Activated naive CD4-positive, alpha-beta T cell treated with anti-CD3 and anti-CD28 coated beads, Interleukin-2, amount 50 U/mL, for 16 hours (primary cell): ENCODE measurements at places on chromosomes 11 and 22.

DNA sequence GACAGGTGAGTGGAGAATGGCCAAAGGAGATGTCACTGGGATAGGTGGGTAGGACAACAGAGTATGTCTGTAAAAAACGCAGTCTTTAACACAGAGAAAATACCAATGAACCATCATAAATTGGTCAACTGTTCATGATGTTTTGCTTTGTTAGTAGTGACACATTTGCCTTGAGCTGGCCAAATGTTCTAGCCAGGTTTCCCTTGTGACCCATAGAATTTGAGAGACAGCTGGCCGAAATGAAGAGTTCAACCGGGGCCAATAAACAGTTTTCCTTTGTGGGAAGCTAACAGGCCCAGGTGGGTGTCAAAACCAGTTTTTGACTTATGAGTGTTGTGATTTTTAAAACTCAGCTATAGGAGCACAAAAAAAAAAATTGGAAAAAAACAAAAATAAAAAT, 116.6 kb upstream of the BID start:
- no peak for DNase-seq

GRCh38 chr22:46764140-46764680, 1.8 kb downstream of the TBC1D22A start:
- no peak for DNase-seq

GRCh38 chr11:11975201-11976092, 33.0 kb downstream of the DKK3 start:
- DNase-seq = no peak

- no peak for DNase-seq
Measured at GRCh38 chr11:111395749-111396148, 16.7 kb upstream of the POU2AF1 start.

- no peak for DNase-seq
Measured at GRCh38 chr22:33684087-33684486, 236.2 kb downstream of the LARGE1 start.

- DNase-seq = no peak
Measured at GRCh38 chr11:61994981-61995380, 27.5 kb upstream of the FTH1 start.

GRCh38 chr11:129225190-129225589, 33.1 kb upstream of the ARHGAP32 start:
- DNase-seq = no peak

DNA sequence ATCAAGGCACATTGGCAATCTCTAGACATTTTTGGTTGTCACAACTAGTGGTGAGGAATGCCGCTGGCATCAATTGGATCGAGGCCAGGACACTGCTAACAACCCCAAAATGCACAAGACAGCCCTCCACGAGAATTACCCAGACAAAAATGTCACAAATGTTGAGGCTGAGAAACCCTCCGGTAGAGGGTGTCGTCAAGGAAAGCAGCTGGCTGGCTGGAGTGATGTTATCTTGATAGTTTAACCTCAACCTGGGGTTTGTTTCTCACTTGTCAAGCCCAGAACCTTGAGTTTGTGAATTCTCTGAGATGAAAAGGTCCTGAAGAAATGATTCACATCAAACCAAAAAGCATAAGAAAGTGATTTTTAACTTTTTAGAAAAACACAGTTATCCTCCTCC, 21.1 kb upstream of the TMPRSS13 start:
- peak; percentile 30 for DNase-seq

DNA sequence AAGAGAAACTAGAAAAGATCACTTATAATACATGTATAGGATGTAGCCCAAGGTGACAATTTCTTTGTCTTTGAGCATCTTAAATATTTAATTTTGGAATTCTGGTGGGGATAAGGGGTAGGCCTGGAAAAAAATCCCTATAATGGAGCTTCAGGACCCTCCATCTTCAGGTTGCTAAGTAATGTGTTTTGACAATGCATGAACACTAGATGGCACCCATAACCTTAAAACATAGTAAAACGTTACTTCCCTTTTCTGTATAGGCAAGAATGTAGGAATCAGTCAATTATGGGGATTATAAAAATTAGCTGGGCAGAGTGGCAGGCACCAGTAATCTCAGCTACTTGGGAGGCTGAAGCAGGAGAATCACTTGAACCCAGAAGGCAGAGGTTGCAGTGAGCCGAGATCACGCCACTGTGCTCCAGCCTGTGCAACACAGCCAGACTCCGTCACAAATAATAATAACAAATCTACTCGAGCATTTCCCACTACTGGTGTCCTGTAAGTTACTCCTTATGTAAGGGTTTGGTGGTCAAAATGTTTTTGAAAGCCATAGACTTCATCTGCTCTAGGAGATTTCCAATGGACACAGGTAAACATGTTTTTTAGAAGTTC, 541.9 kb upstream of the CCDC90B start:
- no peak for DNase-seq

DNA sequence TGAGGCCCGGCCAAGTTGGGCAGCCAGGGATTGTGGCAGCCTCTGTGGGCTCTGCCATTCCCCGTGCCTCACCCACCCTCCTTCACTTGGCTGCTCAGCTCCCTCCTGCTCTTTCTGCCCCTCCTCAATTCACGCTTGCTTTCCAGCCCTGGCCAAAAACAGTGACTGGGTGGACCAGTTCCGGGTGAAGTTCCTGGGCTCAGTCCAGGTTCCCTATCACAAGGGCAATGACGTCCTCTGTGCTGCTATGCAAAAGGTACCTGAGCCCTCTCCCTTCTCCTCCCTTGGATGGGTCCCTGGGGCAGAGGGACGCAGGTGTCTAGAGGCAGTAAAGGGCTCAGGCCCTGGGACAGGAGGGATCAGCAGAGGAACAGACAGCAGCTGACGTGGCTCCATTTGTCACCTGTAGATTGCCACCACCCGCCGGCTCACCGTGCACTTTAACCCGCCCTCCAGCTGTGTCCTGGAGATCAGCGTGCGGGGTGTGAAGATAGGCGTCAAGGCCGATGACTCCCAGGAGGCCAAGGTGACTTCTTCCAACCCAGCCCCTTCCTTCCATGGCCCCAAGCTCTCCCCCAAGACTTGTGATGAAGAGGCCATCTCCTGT, 2.7 kb downstream of the FREY1 start:
- DNase-seq = no peak

GRCh38 chr11:65859812-65860277, 388 bp upstream of the MUS81 start:
- no peak for DNase-seq

DNA sequence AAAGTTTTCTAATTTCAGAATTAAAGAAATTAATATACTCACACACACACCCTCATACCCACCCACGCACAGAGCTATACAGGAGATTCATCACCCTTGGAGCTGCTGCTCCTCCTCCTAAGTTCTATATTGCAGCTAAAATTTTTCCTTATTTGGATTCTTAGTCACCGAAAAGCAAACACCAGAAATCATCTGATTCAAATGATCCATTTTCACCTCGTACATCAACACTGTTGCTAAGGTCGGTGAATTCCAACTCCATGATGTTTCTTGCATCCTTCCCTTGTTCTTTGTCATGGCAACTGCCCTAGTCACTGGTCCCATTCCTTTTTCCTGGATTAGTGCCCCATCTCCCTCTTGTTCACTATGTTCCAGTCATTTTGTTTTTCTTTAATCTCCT, 286.2 kb downstream of the GRM5 start:
- no peak for DNase-seq

GRCh38 chr11:112751772-112752171, 209.4 kb upstream of the NCAM1 start:
- no peak for DNase-seq

DNA sequence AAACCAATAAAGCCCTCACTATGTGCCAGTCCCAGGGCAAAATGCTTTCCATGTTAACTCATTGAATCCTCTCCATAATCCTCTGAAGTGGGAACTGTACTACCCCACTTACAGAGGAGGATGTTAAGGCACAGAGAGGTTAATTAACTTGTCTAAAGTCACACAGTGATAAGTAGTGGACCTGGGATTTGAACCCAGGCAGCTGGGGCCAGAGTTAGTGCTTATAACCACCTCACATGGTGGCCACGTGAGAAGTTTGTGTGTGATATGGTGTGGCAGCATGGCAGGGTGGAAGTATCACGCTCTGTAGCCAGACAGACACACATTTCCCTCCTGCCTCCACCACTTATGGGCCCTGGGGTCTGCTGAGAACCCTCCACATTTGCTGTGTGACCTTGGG, 16.5 kb downstream of the PARVG start:
- no peak for DNase-seq

GRCh38 chr11:112615238-112615637, 346.0 kb upstream of the NCAM1 start:
- no peak for DNase-seq

- no peak for DNase-seq
Measured at GRCh38 chr11:103970701-103971249, 65.7 kb upstream of the DDI1 start.

- DNase-seq = no peak
Measured at GRCh38 chr11:8346157-8346755, 82.6 kb upstream of the LMO1 start.

DNA sequence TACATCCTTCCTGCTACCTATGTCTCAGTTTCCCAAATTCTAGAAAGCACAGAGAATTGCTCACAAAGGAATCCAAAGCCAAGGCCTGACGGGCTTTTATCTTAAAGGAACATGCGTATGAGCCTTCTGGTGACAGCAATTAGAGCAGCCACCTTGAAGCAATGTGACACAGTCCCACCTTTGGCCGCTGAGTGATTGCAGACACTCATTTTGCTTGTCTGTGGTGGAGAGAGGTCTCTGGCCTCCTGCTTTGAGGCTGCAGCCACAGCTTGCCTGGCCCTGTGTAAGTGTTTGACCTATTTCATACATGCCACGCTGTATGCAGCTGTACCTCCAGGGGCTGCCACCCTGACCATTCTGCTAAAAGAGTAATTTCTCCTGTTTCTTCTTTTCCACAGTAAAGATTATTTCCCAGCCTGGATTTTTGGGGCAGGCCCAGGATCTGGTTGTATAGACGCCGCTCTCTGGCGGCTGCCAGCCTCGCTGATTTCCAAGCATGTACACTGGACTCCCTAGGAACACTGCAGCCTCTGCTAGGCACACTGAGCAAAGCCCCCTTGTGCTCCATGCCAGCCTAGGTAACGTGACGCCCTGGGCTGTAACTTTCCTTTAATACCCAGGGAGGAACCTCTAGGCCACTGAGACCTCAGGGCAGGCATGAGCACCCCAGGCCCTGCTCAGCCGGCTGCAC, 1.1 kb upstream of the TMA7B start:
- no peak for DNase-seq

DNA sequence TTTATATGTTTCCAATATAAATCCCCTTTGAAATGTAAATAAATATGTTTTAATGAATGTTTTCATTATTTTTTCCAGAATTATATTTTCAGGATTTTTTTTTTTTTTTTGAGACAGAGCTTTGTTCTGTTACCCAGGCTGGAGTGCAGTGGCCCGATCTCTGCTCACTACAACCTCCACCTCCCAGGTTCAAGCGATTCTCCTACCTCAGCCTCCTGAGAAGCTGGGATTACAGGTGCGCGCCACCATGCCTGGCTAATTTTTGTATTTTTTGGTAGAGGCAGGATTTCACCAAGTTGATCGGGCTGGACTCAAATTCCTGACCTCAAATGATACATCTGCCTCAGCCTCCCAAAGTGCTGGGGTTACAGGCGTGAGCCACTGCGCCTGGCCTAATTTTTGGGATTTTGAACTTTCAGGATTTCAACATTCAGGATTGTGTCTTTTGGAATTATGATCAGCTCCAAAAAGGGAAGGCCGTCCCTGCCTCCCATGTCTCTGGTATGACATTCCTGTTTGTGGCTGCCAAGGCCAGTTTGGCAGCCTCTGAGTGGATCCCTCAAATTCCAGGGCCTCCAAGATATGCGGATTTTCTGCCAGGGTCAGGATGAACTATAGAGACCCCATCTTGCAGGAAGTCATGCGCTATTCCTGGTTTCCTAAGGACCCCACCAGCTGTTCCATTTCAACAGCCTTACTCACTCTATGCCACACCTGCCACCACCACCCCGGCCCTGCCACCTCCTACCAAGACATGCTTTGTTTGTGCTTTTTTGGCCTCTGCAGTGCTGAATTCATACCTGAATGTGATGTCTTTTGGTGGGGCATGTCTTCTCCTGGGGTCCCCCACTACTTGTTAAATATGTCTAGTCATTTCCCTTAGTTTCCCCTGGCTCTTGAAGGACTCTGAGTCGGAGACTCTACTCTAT, 21.9 kb upstream of the TMPRSS4 start:
- no peak for DNase-seq

GRCh38 chr22:28231441-28231840, 312.4 kb upstream of the PITPNB start:
- no peak for DNase-seq

DNA sequence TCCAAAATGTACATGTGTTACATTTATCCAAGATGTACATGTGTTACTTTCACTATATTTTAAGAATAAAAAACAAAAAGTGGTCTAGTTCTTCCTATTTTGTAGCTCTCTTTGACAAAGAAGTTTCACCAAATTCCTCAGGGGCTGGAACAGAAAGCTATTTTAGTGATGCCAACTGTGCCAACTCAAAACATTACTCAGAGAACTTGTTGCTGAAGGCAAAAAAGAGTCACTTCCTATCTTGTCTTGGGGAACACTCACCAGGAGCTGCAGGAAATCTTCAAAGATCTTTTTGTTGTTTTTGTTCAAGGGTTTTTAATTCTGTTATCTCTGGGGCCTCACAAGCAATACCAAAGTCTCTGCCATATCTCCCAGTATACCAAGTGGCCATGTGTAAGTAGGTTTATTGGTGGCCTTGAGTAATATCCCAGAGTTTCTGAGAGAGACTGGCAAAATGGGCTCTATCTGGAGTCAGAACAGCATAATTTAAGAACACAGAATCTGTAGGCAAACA, 13.6 kb upstream of the EED start:
- DNase-seq = no peak

GRCh38 chr11:119158467-119158866, 9.6 kb downstream of the ABCG4 start:
- DNase-seq = no peak

DNA sequence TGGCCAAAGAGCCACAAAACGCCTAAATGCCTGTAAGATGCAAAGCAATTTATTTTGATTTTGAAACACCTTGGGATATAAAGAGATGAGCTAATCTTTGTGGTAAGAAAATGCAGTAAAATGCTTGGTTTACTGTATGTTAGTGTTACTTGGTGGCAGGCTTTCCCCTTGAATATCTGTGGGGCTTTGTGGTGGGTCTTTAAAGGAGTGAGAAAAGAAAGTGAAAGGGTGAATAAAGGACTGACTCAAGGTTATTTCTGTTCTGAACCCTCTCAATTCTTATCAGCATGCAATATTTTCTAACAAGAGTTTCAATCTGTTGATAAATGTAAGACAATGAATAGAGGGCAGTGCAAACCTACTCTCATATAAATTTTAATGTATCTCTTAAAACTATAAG, 1555.9 kb upstream of the RAG2 start:
- DNase-seq = no peak

DNA sequence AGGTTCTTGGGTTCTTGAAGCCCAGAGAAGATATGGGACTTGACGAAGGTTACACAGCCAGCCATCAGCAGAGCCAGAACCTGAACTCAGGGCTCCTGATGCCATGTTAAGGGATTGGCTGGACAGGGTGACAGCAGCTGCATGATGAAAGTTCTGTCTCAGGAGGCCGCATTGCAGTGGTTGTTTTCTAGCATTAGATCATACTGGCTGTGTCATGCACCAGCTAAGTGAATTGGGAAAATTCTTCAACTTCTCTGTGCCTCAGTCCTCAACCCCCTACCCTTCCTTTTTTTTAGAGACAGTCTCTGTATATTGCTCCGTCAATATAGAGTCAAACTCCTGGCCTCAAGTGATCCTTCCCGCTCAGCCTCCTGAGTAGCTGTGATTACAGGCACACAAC, 5.4 kb upstream of the LTBP3 start:
- no peak for DNase-seq

GRCh38 chr22:20391222-20391621, 2.7 kb upstream of the ZNF74 start:
- no peak for DNase-seq
